Naive thymus-derived CD8-positive, alpha-beta T cell (primary cell): ENCODE measurements at places on chromosomes 11 and 22.

DNA sequence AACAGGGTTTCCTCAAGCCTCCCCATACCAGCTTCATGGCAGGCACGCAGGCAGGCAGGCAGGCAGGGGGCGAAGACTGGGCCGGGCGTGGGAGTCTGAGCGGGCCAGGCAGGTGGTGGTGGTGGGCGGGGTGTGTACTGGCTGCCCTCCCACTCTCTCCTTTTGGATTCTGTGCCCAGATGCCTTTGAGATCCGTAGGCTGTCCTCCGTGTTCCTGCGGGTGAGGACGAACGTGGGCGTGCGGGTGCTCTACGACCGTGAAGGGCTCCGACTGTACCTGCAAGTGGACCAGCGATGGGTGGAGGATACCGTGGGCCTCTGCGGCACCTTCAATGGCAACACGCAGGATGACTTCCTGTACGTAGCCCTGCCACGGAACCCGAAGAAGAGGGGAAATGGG lies 23.0 kb downstream of the OTOG start:
- H3K27me3 ChIP-seq = peaks cover 4% of the 10 kb centered on the region
- no peaks in the 10 kb centered on the region for H3K36me3 ChIP-seq
- no peaks in the 10 kb centered on the region for H3K4me1 ChIP-seq
- no peak overlapping the region for H3K27ac ChIP-seq
- no peak for DNase-seq
- H3K4me3 ChIP-seq = no peak overlapping the region

DNA sequence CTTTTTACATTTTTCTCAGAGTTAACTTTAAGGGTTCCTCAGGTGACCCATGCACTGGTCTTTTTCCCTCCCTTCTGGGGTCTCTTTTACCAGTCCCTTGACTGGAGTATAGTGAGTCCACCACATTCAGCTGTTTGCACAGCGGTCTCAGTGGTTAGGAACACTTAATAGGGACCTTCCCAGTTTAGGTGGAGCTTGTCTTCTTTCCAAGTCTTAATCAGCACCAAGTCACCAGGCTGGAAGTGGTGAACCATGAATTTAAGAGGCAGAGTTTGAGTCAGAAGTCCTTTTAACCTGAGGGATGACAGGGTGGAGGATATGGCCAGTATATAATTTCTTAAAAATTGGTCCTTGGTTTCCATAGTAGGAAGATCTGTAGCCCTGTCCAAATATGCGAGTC lies 349.7 kb upstream of the MPPED2 start:
- no peaks in the 10 kb centered on the region for H3K36me3 ChIP-seq
- no peak overlapping the region for H3K27ac ChIP-seq
- no peak for DNase-seq
- H3K4me1 ChIP-seq = no peaks in the 10 kb centered on the region
- H3K4me3 ChIP-seq = no peak overlapping the region
- no peaks in the 10 kb centered on the region for H3K27me3 ChIP-seq

- H3K27me3 ChIP-seq = peaks cover 1% of the 10 kb centered on the region
- no peak overlapping the region for H3K27ac ChIP-seq
- DNase-seq = no peak
- H3K4me3 ChIP-seq = no peak overlapping the region
These were observed 1.9 kb upstream of the RFPL3 start for GRCh38 chr22:32355760-32356159.

DNA sequence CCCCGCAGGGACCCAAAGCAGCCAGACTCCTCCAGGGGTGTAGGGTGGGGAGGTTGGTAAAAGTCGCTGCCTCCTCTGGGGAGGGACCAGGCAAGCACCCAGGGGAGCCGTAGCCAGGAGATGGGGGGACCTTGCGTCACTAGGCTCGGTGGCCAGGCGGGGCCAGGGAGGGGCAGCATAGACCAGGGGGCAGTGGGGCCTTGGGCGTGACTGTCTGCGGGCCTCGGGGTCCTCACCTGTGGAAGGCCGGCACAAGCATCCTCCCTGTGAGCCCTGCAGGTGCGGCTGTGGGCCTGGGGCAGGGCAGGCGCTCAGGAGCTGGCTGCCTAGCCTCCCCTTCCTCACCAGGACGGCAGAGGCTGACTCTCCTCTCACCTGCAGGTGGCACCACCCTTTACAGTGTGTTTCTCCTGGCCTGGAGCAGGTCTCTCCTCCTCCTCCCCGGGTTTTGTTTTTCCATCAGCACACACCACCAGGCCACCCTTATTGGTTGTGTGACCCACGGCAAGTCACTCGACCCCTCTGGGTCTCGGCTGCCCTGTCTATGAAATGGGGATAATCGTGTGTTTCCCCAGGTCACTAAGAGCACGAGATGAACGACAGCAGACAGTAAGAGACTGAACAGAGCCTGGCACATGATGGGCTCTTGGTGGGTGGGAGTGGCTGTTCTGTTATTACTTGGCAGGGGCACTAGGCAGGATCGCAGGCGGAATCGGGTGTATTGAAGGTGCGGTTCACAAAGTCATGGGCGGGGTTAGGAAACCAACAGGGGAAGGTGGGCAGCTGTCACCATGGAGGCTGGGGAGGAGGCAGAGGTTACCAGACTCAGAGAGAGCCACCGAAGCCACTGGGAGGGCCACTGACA lies 52.7 kb downstream of the FLRT1 start:
- DNase-seq = no peak
- H3K36me3 ChIP-seq = no peaks in the 10 kb centered on the region
- no peaks in the 10 kb centered on the region for H3K27me3 ChIP-seq
- H3K4me3 ChIP-seq = no peak overlapping the region
- no peak overlapping the region for H3K27ac ChIP-seq

DNA sequence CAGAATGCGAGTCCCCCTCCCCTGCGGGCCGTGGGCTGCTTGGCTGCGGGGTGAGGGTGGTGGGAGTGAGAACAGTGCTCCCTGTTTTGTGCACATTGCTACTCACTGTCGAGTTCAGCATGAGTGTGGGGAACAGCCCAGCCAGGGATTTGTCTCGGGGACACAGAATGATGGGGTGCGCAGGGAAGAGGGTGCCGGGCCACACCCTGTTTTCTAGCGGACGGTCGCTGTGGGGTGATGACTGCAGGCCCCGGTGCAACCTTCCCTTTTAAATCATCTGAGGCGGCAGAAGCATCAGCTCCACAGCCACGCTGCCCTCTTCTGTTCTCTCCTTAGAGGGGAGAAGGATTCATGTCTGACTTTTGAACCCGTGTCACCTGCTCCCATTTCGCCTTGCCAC lies 1051.2 kb downstream of the TBC1D22A start:
- H3K27me3 ChIP-seq = peaks cover 12% of the 10 kb centered on the region
- H3K27ac ChIP-seq = no peak overlapping the region
- H3K36me3 ChIP-seq = no peaks in the 10 kb centered on the region
- no peak for DNase-seq
- no peaks in the 10 kb centered on the region for H3K4me1 ChIP-seq

- peak; percentile 67 for DNase-seq
- peak within 1 kb of the TSS; percentile 94 for H3K4me3 ChIP-seq
- H3K36me3 ChIP-seq = no peaks in the 10 kb centered on the region
- H3K4me1 ChIP-seq = peaks cover 54% of the 10 kb centered on the region
- no peaks in the 10 kb centered on the region for H3K27me3 ChIP-seq
These were observed at the start of gene PITPNM1 for GRCh38 chr11:67504950-67505581. TSS of gene PITPNM1 (minus strand) at chr11:67505363. CDS start at chr11:67504180, 1,183 bp downstream.

- DNase-seq = no peak
- no peaks in the 10 kb centered on the region for H3K27me3 ChIP-seq
- peaks cover 31% of the 10 kb centered on the region for H3K4me1 ChIP-seq
- H3K36me3 ChIP-seq = no peaks in the 10 kb centered on the region
- H3K27ac ChIP-seq = peak overlapping the region; percentile 97
- no peak overlapping the region for H3K4me3 ChIP-seq
These were observed 204.5 kb downstream of the CSNK2A3 start for GRCh38 chr11:11148596-11148995.

- DNase-seq = no peak
- peaks cover 7% of the 10 kb centered on the region for H3K4me1 ChIP-seq
- peaks cover 22% of the 10 kb centered on the region for H3K27me3 ChIP-seq
- H3K36me3 ChIP-seq = no peaks in the 10 kb centered on the region
These were observed 1.6 kb upstream of the BRSK2 start for GRCh38 chr11:1387961-1388762.

- DNase-seq = no peak
- no peak overlapping the region for H3K27ac ChIP-seq
- H3K27me3 ChIP-seq = no peaks in the 10 kb centered on the region
- H3K4me3 ChIP-seq = peak overlapping the region; percentile 22
- H3K4me1 ChIP-seq = peaks cover 12% of the 10 kb centered on the region
- peaks cover 44% of the 10 kb centered on the region for H3K36me3 ChIP-seq
These were observed 1.3 kb downstream of the ALG9 start for GRCh38 chr11:111870113-111870512.

GRCh38 chr11:73597956-73598718 lies at the start of gene FAM168A:
TSS of gene FAM168A (minus strand) at chr11:73598112. CDS start at chr11:73468474, 129,638 bp downstream.
- H3K36me3 ChIP-seq = no peaks in the 10 kb centered on the region
- no peaks in the 10 kb centered on the region for H3K27me3 ChIP-seq
- H3K4me1 ChIP-seq = peaks cover 46% of the 10 kb centered on the region
- peak within 1 kb of the TSS; percentile 93 for H3K4me3 ChIP-seq

DNA sequence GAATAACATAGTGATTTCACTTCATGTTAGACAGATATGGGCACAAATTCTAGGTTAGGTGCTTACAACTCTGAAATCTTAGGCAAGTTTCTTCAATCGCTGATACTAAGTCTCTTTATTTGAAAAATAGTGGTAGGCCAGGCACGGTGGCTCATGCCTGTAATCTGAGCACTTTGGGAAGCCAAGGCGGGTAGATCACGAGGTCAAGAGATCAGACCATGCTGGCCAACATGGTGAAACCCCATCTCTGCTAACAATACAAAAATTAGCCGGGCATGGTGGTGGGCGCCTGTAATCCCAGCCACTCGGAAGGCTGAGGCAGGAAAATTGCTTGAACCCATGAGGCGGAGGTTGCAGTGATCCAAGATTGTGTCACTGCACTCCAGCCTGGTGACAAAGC lies 729.4 kb downstream of the METTL15 start:
- DNase-seq = no peak
- no peaks in the 10 kb centered on the region for H3K36me3 ChIP-seq
- no peak overlapping the region for H3K27ac ChIP-seq
- no peaks in the 10 kb centered on the region for H3K27me3 ChIP-seq
- no peak overlapping the region for H3K4me3 ChIP-seq

- H3K27ac ChIP-seq = no peak within 1 kb of the TSS
- H3K4me1 ChIP-seq = peaks cover 22% of the 10 kb centered on the region
- peak within 1 kb of the TSS; percentile 84 for H3K4me3 ChIP-seq
- no peak for DNase-seq
These were observed at the start of gene CALCA for GRCh38 chr11:14971865-14972580. TSS of gene CALCA (minus strand) at chr11:14972351. CDS start at chr11:14971192, 1,159 bp downstream.

GRCh38 chr22:29369460-29369859 lies 18.9 kb downstream of the AP1B1 start:
- H3K27ac ChIP-seq = no peak overlapping the region
- no peak for DNase-seq
- H3K4me3 ChIP-seq = no peak overlapping the region
- no peaks in the 10 kb centered on the region for H3K27me3 ChIP-seq
- H3K4me1 ChIP-seq = peaks cover 26% of the 10 kb centered on the region

DNA sequence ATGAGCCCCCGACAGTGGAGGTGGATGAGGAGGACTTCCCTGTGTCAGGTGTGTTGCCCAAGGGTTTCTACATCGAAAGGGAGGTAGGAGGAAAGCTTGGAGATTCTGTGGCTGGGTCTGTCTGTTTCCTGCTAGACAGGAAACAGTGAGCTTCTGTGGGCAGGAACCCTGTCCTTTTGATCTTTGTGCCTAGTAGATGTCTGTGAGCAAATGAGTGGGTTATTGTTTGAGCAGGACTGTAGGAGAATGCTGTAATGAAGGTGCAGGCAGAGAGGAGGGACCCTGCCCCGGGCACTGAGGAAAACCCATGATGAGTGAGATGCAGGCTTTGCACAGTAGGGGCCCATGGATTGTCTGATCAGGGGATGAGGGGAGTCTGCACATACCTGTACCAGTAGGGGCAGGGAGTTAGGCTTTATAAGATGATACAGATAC lies 14.0 kb downstream of the USP35 start:
- peak; percentile 76 for DNase-seq
- no peaks in the 10 kb centered on the region for H3K36me3 ChIP-seq
- H3K27ac ChIP-seq = peak overlapping the region; percentile 96
- H3K4me3 ChIP-seq = peak overlapping the region; percentile 91
- no peaks in the 10 kb centered on the region for H3K27me3 ChIP-seq
